ENCODE measurements at places on chromosomes 16 and 17. TPM values are rescaled to one million over a fixed set of nuclear protein-coding genes. Genes with fewer than 3 reads are reported as not detected.
A peak's percentile ranks its signal among the peaks of the same experiment; 100 is the strongest.

- DNase-seq: peak; percentile 27
These were observed 13.4 kb upstream of the TAC4 start for GRCh38 chr17:49861150-49861884.

DNA sequence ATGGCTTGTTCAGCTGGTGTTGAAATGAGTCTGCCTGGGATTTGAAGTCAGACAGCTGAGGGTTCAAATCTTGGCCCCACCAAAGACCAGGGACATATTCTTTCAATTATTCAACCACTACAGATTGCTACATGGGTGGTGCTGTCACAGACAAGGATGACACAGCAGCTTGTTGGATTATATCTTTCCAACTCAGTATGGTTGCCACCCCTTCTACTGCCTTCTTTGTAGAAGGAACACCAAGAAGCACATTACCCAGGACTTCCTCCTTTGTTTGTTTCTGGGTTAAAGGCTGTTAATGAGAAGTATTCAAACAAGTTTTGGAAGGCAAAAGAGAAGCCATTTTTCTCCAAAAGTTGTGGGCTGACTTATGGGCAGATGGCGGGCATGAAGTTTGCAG, 78.6 kb downstream of the COPRS start:
- no peak for DNase-seq

GRCh38 chr16:78596996-78597422, 497.6 kb downstream of the WWOX start:
- DNase-seq: no peak

DNA sequence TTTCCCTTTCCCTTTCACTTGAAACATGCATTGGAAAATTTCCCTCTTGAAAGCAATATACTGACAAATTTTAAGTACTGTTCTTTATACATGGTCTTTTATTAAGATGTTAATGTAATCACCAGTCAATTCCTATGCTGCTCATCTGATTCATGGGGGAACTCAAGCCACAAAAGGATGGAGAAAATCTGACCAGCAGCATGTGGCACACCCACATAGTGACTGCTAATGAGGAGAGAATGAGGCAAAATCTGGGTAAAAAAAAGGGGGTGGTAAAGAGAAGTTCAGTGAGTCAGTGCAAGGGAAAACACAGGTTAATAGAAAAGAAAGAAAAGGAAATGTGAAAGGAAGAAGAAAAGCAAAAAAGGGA, 11.3 kb downstream of the RFFL start:
- DNase-seq: peak; percentile 77

- DNase-seq: peak; percentile 8
These were observed 3.5 kb downstream of the MPO start for GRCh38 chr17:58277107-58277801.

DNA sequence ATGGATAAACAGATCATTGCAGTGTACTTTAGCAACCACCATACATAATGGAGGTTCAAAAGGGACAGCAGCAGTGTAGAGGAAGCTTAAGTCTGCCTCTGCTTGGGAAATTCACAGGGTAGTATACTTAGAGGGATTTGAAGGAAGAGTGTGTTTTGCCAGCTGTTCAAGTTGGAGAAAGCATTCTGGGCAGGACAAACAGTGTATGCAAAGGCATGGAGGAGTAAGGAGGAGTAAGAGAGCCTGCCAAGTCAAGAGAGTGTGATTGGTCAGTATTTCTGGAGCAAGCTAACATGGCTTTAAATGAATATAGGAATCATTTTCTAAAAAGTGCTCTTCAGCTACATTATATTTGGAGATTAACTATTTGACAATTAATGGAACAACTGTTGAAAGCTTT, 22.9 kb upstream of the PHAF1 start:
- DNase-seq: peak; percentile 69

Gene BCL6B
- total RNA-seq: not detected

Gene PLA2G10
- not detected for total RNA-seq
